MG63 (cell line): ENCODE measurements at places on chromosomes 13 and 19. TPM values are rescaled to one million over a fixed set of nuclear protein-coding genes. Genes with fewer than 3 reads are reported as not detected.

CACNG6 gene
- total RNA-seq, result 0.43 TPM in 1 of 2 replicates, not detected in the other

DNA sequence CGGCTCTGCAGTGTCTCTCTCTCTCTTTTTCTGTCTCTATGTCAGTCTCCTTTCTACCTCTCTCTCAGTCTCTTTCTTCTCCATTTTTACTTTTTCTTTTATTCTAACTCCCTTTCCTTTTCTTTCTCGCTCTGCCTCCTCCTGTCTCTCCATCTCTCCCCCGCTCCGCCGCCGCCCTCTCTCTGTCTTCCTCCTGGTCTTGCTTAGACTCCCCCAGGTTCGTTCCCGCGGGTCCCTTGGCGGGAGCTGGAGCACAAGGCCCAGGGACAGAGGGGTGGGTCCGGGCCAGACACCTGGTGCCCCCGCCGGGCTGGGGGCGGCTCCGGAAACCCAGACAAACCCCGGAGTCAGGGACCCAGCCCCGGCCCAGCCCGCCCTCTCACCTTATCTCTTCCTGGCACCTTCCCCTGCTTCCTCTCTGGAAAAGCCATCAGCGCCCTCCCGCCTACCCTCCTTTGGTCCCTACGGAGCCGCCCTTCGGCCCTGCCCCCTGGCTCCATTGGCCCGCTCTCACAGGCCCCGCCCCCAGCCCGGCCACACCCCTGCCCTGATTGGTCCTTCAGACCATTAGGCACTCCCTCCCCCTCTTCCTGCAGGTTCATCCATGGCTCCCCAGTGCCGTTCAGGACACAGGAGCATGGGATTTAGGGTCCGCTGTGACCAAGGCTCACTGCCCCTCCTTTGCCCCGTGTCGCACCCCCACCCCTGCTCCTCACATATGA is 15.4 kb upstream of the NOP53 start:
- DNase-seq, result peak; percentile 32

- DNase-seq, result no peak
Measured at GRCh38 chr13:41470196-41470595, 12.8 kb downstream of the RGCC start.

GRCh38 chr13:38202740-38203139 is 146.9 kb upstream of the UFM1 start:
- DNase-seq, result peak; percentile 54

- no peak for DNase-seq
Measured at GRCh38 chr19:30228113-30228834, 143.9 kb upstream of the ZNF536 start.

DNA sequence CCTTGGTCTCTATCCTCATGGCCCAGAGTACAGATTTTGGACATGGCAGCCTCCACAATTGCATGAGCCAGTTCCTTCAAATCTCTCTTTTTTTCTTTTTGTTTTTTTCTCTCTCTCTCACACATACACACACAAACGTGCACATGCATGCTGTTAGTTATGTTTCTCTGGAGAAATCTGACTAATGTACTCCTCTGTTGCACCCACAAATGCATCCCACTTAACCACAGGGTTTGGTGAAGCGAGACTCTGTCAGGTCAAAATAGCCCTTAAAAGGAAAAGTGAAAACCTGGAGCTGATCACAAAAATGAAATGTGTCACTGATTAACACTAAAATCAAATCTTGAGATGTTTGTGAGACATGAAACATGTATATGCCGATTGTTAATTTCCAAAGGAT is 374.6 kb upstream of the ARGLU1 start:
- DNase-seq, result no peak
